ENCODE measurements at places on chromosomes 6 and 20.

DNA sequence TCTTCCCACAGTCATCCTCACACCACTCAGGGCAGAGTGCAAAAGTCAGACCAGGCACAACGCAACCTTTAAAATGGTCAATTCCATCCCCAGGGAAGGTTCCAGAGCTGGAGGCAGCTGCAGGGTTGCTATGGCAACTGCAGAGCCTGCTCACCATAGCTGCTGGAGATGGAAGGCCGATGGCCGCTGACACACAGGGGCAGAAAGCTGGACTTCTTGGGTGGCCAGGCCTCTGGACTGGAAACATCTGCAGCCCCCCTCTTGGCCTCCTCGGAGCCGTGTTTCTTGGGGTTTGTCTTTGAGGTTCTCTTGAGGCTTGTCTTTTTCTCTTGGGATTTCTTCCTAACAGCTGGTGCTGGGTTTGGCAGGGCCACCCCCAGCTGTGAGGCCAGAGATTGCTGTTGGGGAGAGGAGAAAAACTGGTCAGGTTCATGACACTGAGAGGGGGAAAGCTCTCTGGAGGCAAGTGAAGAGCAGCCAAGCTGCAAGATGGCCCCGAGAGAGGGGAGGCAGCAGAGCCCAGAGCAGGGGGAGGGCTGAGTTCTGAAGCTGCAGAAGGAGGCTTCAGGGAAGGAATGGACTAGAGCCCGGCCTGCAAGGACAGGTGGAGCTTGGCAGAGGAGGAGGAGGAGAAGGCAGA, 10.2 kb downstream of the BNIP5 start:
- DNase-seq: no peak

- no peak for DNase-seq
These were observed 19.3 kb downstream of the SULF2 start for GRCh38 chr20:47765691-47766594.

DNA sequence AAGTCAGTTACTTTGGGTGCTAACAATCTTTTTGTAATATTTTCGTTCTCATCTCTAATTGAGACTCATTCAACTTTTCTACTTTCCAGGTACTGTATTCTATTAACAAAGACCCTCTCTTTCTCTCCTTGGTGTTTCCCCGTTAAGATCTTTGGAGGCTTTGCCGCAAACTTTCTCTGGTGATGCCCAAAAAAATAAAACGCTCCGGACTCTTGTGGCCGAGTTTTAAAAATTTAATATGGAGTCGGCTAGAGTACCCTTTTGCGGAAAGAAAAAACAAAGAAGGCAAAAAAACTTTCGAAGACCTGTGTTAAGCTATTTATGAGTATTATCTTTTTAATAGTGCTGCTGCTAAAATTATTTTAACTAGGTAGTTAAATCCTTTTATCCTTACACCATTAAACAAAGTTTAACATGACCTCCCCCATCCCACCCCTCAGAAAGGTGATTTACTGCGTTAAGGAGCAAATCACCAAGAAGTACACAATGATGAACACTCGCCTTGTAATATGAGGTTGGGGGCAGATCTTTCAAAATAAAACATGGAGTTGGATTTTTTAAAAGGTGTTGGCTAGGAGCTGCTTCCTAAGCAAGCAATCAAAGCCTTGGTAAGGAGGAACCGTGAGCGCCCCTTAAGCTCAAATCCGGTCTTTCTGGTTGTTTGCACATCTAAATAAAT, 10.0 kb downstream of the SIM1 start:
- no peak for DNase-seq

DNA sequence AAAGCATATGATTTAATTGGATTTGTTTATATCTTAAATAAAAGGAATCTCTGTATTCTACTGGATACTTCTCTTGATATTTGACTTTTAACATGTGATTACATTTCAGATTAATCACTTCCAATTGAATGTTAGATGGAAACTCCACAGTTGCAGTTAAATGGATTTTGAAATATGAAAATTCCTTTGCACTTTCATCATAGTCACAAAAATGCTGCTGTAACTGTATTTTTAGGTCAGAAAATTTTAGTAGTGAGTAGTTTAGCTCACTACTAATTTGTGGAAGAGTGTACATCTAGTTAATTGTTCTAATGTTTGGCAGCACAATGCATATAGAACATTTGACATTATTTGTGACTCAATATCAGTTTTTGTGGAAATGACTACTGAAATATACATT, 26.8 kb downstream of the PTCHD4 start:
- peak; percentile 48 for DNase-seq

All from inflammatory macrophage treated with lipopolysaccharide for 1 hour (primary cell).